ENCODE measurements at places on chromosomes 4 and X. TPM values are rescaled to one million over a fixed set of nuclear protein-coding genes. Genes with fewer than 3 reads are reported as not detected.

Gene MAGEB2
- total RNA-seq = not detected

Gene IL2RG
- not detected for total RNA-seq

Gene TEX13B
- not detected for total RNA-seq

Gene HTR2C
- not detected for total RNA-seq

Gene ANXA10
- 2.7 TPM for total RNA-seq

Gene FHIP1A
- 0.84 TPM for total RNA-seq

Gene FAAH2
- 0.13 TPM for total RNA-seq

Gene GRK4
- 1.1 TPM for total RNA-seq

Gene DCAF8L2
- total RNA-seq = not detected

Gene NUDT10
- total RNA-seq = 0.82 TPM

Gene CXCL5
- total RNA-seq = 35.3 TPM

Gene ERAS
- total RNA-seq = not detected

Gene TMPRSS11F
- total RNA-seq = not detected

Gene UGT8
- 0.15 TPM for total RNA-seq

All from A549 treated with Mapracorat at 1 μM for 4 hours (cell line).